ENCODE measurements at places on chromosomes 3 and 15.

GRCh38 chr3:127859730-127860129, 37.4 kb upstream of the MGLL start:
- no peak for DNase-seq

- no peak for DNase-seq
Observed at GRCh38 chr15:71811752-71812735, 1.7 kb downstream of the NR2E3 start.

DNA sequence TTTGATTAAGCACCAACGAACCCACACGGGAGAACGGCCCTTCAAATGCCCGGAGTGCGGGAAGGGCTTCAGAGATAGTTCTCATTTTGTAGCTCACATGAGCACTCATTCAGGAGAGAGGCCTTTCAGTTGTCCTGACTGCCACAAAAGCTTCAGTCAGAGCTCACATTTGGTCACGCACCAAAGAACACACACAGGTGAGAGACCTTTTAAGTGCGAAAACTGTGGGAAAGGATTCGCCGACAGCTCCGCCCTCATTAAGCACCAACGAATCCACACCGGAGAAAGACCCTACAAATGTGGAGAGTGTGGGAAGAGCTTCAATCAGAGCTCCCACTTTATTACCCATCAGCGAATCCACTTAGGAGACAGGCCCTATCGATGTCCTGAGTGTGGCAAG, 8.7 kb downstream of the ZNF774 start:
- no peak for DNase-seq

- DNase-seq, result no peak
Observed at GRCh38 chr15:78313383-78313782, 14.0 kb upstream of the SKIC8 start.

DNA sequence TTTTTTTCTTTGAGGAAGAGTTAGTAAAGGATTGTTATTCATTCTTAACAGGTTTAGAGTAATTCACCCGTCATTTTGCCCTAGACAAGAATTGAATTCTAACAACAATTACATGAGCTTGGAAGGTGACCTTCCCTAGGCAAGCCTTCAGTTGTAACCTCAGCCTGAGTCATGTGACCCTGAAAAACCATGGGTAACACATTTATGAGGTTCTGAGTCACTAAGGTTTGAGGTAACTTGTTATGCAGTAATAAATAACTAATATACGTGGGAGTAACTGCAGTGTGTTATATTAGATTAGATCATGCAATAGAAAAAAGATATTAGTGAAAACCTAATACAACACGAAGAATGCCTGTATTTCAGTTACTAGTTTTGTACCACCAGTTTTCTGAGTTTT, 237.6 kb upstream of the NDN start:
- DNase-seq, result no peak

GRCh38 chr3:43995547-43996378, 245.9 kb upstream of the TOPAZ1 start:
- DNase-seq, result no peak

DNA sequence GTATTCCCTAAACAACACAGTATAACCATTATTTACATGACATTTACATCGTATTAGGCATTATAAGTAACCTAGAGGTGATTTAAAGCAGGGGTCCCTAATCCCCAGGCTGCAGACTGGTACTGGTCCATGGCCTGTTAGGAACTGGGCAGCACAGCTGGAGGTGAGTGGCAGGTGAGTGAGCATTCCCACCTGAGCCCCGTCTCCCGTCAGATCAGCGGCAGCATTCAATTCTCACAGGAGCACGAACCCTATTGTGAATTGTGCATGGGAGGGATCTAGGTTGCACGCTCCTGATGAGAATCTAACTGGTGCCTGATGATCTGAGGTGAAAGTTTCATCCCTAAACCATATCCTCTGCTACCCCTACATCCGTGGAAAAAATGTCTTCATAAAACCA, 138.2 kb downstream of the ATP10A start:
- no peak for DNase-seq

DNA sequence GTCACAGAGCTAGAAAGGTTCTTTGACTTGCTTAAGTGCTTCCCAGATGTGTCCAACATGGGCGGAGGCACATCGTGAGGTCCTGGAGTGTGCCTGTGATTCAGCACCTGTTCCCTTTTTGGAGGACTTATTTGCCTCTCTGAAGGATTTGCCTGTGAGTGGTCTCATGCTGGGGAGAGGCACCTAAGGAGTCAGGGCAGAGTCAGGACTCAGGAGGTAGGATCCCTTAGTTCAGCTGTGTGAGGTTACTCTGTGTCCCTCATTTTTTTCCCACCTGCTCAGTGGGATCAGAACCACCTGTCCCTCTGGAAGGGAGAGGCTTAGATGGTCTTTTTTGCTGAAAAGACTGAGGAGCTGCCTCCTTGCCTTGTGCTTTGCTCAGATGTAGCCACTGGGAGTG, 3.0 kb downstream of the ZNF589 start:
- no peak for DNase-seq

GRCh38 chr15:28984421-28985315, 98.9 kb downstream of the APBA2 start:
- no peak for DNase-seq

DNA sequence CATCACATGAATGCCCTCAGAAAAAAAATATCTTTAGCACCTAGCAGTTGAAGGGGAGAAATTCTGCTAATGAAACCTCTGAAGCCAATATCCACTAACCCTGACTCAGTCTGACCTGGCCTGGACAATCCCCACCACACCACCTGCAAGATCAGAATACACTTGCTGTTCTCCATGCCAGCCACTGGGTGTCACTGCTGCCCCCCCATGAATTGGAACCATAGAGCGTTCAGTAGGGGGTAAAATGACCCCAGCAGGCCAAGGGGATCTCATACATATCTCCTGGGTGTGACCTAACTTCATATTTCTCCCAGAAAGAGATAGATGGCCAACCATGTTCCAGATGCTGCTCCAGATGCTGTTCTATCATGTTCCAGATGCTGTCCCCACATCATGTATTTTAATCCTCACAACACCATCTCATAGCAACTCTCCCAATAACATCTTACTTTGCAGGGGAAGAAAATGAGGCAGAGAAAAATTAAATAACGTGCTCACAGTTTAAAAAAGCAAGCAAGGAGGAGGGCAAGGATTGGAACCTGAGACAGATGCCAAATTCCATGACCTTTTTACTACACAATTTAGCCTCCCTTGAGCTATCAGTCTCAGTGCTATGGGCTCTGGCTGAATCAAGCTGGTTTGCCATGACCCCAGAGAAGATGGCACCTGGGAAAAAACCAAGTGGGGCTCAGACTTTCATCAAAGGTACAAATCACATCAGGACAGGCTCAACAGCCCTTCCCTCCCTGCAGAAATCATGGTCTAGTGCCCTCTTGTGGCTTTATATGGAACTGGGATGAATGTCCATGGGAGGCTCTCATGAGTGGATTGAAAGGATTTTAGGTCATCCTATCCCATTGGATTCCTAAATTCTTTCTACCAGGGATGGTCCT, 12.4 kb downstream of the NTRK3 start:
- DNase-seq, result no peak

- DNase-seq, result no peak
Observed at GRCh38 chr3:48467110-48467454, 20.5 kb downstream of the ATRIP start.

GRCh38 chr3:141083226-141083625, 32.1 kb downstream of the SPSB4 start:
- no peak for DNase-seq

DNA sequence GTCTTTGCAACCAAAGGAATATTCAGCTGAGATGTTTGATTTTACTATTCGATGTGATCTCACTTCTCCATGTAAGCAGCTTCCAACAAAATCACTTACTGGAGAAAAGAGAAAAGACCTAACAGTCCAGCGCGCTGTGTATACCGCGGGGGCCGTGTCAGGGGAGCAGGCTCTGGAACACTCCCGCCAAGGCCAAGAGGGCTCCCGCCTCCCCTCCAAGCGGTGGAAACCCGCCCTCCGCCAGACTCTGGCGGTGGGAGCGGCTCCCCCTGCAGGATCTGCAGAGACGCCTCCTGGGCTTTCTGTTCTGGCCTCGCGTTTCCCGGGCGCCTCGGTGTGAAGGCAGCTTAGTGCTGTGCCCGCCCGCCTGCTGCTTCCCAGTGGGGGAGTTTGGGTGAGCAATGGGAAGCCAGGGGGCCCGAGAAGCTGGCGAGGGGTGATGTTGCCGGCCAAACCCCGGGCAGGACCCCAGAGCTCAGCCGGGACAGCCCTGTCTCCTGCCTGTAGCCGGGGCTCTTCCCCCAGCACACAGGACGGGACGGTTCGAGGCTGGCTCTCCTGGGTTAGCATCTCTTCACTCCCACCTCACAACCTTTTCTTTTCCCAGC, 36.3 kb downstream of the CHST14 start:
- no peak for DNase-seq

DNA sequence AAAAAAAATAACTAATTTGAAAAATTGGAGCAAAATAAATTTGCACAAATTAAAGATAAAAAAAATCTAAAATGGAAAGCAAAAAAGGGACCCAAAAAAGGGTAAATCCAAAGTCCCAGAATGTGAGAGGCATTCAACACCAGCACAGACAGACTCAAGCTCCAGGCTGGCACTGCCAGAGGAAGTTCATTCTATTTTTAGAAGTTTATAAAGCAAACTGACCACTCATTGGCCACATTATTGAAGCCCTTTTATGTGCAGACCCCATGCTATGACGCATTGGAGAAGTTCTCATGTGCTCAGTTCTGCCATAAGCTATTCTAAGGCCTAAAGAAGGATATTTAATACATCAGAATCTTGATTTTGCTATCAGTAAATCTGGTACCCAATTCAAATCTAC, 17.6 kb upstream of the BOC start:
- DNase-seq, result no peak

GRCh38 chr3:158700559-158700958, 28.1 kb upstream of the LXN start:
- DNase-seq, result no peak

DNA sequence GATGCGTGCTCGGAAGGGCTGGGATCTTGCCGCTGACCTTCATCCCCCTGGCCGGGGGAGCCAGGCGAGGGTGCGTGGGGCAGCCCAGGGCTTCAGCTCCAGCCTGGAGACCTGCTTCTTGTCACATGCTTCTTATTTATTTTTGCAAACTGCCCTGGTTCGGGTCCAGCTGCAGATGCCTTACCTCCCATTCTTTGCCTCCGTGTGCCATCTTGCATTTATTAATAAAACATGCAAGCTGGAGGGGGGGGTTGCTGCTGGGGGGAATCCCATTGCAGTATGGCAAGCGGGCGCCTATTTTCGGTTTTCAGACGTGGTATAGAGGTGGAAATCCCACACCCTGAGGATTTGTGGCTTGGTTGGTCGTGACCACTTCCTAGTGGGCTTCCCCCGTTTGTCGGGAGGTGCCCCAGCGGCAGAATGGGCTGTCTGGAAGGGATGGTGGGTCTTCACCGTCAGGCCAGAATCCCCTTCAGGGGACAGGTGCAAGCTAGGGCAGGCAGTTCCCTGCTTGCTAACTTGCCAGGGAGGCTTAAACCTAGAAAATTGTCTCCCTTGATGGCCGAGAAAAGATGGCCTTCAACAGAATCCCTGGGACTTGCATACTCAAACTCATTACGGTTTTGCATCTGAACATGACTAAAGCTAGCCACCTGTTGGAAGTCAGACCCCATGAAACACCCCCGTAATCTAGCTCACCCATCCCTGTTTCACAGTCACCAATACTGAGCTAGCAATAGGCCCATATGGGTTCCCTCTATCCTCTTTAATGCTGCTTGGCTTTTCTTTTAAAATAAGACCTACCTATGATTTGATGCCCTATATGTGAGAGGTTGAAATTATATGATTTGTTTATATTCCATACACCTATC, 569 bp downstream of the TMEM266 start:
- no peak for DNase-seq

DNA sequence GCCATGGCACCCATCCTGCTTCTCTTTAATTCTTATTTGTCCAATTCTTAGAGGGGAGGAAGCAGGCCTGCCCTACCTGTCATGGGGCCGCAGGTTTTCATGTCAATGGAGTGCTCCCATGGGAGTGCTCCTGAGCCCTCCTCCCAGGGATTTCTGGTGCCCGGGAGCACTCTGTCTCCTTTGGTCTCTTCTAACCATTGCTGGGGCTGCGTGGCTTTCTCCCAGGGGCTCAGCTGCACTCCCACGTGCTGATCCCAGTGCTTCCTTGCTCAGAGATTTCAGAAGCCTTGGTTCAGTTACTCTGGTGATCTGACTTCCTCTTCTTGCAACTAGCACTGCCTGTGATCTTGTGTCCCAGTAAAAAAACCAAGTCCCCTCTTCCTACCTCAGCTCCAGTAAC, 68.0 kb upstream of the ARL8B start:
- DNase-seq, result no peak

GRCh38 chr3:141707741-141708203, 30.3 kb upstream of the RNF7 start:
- DNase-seq, result no peak

DNA sequence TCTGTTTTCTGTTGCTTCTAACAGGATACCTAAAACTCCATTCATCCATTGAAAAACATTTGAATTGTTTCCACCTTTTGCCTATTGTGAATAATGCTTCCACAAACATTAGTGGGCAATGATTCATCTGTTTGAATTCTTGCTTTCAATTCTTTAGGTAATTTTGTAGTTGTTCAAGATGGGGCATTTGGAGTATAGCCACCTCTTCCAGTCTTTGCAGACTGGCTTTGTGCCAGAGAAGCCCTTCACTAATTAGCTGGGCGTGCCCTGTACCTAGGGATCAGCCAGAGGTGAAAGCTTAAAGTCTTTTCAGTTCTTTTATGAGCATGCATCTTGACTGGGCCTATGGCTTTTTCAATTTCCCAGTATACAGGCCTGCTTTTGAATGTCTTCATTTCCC, 10.9 kb downstream of the RTP1 start:
- no peak for DNase-seq

GRCh38 chr3:118666-119065, 77.9 kb upstream of the CHL1 start:
- DNase-seq, result no peak

- DNase-seq, result no peak
Observed at GRCh38 chr3:166444756-166445155, 607.5 kb upstream of the BCHE start.

DNA sequence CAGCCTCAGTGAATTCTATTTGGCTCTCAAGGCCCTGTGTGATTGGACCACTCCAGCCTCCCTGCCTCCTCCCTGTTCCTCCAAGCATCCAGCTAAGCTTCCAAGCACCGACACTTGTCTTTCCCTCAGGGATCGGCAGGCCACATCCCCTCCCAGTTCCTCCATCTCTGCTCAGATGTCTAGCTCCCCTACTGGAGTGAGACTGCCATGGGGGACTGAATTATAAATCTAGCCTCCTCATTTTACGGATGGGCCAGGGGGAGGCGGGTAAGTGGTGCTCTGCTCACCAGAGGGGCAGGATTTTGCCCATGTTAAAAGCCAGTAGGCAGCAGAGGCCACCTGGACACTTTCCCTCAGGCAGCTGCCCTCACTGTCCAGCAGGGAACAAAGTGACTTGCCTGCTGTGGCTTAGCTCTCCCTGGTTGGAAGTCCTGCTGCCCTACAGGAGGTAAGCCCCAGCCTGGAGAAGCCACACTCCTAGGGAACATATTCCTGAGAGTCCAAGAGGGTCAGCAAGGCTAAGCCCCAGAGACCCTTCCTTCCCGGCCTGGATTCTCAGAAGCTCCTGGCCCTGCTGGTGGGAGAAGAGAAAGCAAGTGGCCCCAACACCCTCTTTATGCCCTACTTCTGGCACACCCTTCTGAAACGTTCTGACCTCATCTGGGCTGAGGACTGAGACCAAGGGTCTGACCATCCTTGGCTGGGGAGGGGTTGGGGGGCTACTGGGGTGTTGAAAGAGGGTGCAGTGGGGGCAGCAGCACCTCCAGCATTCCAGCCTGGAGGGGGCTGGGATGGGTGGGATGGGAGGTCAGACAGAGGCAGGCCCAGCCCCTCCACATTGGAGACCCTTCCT, 9.1 kb upstream of the HHATL start:
- no peak for DNase-seq

- no peak for DNase-seq
Observed at GRCh38 chr15:74730619-74731316, 5.4 kb upstream of the CYP1A1 start.

Measured in iPS DF 19.7 (cell line).